ENCODE measurements at places on chromosomes 6 and 20.
A peak's percentile ranks its signal among the peaks of the same experiment; 100 is the strongest.

DNA sequence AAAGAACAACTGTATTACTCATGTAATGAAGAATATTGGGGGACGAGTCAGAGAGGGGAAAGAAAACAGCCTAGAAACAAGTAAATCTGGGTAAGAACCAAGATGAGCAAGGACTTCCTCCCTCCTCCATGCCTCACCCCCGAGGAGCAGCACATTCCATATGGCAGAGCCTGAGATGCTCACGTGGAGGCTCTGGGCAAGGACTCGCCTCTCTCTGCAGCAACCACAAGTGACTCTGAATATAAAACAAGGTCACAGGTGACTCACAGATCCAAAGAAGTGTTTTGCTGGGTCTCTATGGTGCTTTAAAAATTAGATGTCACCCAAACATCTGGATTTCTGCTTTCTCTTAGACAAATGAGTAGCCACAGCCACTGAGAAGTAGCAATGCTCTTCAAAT is 453.0 kb upstream of the SULF2 start:
- peak; percentile 9 for DNase-seq

DNA sequence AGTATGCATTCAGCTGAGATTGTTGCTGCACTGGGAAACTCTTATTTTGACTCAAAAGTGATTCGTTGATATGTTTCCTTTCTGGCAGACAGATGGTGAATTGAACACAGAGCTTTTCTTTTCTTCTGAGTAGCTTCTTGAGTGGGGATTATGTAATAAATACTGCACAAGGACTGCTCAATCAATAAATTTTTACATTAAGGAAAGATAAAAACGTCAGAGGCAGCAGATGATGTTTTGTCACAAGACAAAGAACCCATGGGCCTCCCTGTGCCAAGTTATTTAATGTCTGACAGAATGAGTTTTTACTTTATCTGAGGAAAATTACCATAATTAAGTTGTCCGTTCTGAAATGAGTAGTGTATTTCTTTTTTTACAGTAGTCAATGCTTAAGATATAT is 460.3 kb downstream of the UTRN start:
- no peak for DNase-seq

DNA sequence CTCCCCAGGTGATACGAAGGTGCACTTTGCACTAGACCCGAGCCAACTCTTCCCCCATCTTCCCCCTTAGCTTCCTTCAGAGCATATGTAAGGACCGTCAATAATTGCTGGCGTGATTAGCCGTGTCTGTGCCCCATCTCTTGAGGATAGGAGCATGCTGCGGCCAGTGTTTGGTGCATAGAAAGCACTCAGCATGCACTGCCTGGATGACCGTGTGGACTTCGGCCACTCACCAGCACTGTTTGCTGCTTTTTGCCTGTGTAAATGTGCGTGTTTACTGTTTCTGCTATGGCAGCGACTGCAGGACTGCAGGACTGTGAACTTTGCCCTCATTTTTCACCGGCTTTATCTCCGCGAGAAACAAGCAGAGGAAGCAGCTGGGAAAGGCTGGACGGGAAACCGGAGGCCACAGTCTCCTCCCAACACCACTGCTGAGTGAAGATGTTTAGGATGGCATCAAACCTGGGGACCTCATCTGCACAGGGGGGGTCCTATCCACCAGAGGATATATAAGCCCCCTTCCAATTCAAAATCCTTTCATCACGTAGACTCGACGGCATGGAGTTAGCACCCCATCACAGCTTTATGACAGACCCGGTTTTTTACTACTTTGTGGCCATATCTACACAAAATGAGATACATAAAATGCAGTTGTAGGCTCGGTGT is 150.6 kb upstream of the AFDN start:
- no peak for DNase-seq

DNA sequence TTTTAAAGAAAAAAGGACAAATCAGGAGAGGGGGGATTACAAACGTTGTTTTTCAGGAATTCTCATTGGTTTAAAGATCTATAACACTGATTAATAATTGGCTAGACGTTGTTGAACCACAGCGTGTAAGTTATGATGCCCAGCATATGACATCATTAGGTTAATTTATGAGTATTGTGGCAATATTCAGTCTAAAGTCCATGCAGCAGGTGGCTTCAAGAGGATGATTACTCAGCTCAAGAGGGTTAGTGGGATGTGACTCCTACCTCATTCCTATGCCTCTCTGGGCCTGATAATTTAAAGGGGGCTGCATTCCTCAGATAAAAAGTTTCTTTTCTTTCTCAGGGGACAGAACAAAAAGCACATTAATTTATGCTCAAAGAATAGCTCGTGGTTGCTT is 1309.0 kb downstream of the EPHA7 start:
- no peak for DNase-seq

DNA sequence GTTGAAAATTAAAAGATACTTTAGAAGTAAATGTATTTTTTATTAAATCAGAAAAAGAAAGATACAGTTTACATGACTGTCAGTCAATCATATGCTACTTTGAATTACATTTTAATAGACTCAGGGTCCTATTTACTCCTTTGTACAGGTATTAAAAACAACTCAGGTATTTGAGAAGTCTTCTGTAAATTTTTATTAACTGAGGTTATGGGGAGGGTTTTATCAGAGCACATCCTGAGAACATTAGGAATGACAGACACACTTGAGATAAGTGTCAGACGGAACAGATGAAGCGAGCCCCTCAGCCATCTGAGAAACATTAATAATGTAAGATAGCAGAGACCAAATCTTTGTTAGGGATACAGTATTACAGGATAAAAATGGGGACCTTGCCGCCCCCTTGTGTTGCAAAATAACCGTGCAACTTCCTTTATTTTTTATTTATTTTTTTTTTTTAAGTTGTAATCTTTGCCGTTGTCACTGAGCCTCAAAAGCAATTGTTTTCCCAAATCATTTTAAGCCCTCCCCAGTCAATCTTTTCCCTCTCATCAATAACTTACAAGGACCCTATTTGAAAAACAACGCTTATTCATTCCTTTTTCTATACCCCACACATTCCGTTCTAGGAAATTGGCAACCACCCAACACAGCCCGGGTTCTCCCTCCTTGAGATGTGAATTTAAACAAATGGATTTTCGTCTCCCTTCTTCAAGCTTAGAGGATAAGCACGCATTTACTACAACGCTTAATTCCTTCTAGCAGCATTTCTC is 126.7 kb downstream of the BCAS1 start:
- no peak for DNase-seq

DNA sequence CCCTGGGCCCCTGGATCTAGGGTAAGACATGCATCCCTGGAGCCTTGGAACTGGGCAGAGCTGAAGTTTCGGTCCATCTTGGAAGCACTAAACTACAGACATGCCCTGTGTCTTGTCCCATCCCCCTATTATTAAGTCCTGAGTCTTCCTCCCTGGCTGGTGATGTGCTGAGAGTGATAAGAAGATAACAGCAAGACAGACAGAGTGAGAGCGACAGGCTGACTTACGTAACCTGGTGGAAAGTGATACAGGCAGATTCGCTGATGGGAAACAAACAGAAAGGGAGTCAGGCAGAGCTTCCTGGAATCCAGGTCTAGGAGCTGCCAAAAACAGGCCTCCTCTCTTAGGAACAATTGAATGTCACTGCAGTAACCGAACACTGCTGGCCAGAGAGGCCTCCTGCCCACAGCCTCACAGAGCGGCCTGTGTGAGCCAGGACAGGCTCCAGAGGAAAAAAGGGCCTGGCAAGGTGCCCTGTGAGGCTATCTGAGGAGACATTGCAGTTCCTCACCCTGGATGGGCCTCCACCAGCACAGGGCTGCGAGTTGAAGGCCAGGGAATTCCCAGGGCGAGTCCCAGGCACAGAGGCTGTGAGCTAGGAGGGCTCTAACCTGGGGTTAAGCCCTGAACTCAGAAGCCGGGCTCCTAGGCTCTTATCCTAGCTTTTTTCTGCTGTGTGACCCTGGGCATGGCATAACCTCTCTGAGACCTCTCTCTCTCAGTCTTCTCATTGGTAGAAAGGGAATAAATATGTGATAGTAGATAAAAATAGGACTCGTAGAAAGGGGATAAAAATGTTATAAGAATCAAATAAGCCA is 34.2 kb upstream of the B4GALT5 start:
- DNase-seq, result no peak

- no peak for DNase-seq
Measured at GRCh38 chr6:14690120-14691056, 555.5 kb upstream of the JARID2 start.

- no peak for DNase-seq
Measured at GRCh38 chr6:31470801-31471200, 27.1 kb upstream of the MICB start.

DNA sequence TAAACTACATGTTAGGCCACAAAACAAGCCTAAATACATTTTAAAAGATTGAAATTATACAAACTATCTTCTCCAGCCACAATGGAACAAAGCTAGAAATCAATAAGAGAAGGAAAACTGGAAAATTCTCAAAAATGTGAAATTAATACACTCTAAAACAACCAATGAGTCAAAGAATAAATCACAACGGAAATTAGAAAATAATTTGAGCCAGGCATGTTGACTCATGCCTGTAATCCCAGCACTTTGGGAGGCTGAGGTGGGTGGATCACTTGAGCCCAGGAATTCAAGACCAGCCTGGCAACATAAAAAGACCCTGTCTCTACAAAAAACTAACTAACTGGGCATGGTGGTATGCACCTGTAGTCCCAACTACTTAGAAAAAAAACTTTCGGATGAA is 6.3 kb upstream of the WFDC13 start:
- no peak for DNase-seq

DNA sequence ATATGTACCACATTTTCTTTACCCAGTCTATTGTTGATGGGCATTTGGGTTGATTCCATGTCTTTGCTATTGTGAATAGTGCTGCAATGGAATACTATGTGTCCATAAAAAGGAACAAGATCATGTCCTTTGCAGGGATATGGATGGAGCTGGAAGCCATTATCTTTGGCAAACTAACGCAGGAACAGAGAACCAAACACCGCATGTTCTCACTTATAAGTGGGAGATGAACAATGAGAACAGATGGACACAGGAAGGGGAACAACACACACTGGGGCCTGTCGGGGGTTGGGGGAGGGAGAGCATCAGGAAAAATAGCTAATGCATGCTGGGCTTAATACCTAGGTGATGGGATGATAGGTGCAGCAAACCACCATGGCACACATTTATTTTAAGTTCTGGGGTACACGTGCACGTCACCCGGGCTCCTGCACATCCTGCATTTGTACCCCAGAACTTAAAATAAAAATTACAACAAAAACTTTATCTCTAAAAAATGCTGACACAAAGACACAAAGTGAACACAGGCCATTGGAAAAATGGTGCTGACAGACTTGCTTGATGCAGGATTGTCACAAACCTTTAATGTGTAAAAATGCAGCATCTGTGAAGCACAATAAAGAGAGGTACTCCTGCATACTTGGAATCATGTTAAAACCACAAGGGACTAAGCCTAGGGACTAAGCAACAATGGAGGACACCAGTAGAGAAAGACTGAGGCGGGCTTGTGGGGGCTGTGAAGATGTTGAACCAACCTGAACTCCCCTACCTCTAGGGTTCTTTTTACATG is 48.8 kb downstream of the BCAS1 start:
- no peak for DNase-seq

GRCh38 chr6:20044883-20045282 is 167.4 kb downstream of the MBOAT1 start:
- DNase-seq, result no peak

DNA sequence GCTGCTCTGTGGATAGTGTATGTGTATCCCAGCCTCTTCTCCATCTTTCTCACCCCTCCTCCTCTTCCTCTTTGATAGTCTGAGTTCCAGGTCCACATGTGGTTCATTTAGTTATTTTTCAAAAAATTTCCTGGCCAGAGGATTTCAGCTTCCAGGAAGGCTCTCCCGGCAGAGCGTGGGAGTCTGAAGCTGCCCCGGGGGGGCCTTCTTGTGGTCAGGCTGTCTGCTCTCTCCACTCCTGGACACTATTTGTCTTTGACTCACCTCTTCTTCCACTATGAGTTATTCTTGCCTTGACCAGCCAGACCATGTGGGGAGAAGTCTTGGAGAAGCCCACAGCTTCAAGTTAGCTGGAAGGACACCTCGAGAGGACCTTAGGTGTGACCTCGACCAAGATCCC is 258.8 kb downstream of the CDC5L start:
- peak; percentile 65 for DNase-seq

DNA sequence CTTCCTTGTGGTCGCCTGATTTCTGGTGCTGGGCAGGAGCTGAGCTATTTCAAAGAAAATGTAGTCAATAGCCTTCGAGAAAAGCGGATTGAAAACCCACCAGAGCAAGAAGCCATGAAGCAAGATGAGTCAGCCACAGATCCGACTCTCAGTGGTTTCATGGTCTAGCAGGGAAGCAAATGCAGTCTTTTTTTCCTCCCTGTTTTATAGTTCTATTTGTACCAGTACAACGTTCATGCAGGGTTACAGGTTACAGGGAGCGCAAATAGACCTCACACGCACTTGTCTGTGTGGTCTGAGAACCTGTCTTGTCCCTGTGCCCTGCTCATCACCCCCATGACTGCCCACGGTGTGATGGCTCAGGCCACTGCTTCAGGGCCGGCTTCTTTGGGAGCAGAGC is 309.8 kb upstream of the SUPT3H start:
- no peak for DNase-seq

DNA sequence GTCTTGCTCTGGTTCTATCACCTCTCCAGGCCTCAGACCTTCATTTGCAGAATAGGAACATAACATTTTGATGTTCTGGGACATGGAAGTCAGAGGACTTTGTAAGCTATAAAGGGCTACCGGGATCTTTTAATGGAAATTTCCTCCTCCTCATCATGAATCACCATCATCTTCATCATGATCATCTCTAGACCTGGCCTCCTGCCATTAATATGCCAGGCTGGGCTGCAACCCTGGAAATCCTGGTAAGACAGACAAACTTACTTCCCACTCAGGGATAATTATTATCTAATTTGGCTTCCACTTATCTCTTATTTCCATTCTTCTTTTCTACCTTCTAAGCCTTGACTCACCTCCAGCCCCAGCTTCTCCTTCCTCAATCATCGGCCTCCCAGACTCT is 41.0 kb upstream of the MRPS18A start:
- DNase-seq, result no peak

- DNase-seq, result no peak
Measured at GRCh38 chr6:87315071-87315470, 7.3 kb upstream of the SMIM8 start.

DNA sequence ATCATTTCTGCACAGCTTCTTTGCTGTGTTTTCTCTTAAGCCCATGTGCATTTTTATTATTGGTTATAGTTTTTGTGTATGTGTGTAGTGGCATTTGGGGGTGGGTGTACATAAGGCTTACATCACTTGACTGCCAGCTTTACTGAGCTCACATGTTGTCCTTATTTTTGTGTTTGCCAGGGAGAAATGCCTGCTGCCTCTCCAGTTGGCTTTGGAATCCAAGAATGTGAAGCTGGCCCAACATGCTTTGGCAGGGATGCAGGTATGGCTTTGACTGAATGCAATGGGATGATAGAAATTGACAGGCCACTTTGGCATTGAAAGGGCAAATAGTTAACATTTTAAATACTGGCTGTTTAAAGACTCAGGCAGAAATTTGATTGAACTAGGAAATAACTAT is 11.4 kb downstream of the PBOV1 start:
- DNase-seq, result no peak

- no peak for DNase-seq
Measured at GRCh38 chr6:40395066-40395697, 192.0 kb downstream of the LRFN2 start.

GRCh38 chr6:150764334-150765066 is 101.0 kb upstream of the MTHFD1L start:
- DNase-seq, result no peak

Data from non-pigmented ciliary epithelial cell (primary cell).